ENCODE measurements at places on chromosomes 3 and 15.

DNA sequence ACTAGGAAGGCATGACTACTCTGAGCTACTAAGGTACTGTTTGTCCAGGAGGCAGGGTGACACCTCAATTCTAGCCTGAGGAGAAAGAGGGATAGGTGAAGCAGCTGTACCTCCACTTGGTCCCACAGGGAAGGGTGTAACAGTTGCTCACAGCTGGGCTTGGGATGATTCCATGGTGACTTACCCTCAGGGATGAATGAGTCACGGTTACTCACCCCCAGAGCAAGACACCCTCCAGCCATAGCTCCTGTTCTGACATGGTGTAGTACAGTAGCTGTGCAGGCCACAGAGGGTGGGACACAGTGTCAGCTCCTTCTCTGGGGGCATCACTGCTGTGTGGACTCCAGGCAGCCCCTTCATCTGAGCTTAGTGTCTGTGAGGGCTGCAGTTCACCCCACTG, 868.6 kb upstream of the SEMA6D start:
- DNase-seq = no peak

- no peak for DNase-seq
Observed at GRCh38 chr3:69871868-69872267, 127.7 kb upstream of the SAMMSON start.

DNA sequence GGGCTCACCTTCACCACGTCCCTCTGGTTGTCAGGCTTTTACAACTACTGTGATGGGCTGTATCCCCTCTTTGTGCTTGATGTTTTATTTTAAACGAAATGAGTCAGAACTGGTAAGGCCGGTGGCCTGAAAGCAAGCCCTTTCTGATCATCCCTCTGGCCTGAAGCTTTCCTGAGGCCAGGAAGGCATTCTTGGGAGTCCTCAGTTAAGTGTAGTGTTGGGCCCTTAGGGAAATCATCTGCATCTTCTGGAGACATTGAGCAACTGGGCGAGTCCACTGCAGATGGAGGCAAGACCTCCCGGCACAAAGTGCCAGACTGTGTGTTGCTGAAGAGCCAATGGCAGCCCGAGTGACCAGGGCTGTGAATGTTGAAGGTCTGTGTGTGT, 33.0 kb upstream of the AMOTL2 start:
- no peak for DNase-seq

DNA sequence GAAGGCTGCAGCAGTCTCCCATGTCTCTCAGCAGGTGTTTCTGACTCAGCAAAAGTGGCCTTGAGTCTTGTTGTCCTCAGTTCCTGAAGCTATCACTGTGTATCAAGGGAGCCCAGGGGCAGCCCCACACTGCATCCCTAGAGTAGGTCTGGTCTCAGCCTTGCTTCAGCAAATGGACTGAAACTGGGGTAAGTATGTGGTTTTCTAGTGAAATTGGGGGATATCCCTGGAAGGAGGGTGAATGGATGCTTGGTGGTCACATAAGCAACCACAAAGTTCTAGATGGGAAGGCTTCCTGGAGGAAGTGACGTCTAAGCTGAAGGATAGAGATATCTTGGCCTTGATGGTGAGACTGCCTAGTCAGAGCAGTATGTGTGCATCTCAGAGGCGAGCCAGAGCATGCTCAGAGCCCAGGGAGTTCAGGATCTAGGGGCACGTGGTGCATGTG, 38.4 kb downstream of the TMEM158 start:
- no peak for DNase-seq

DNA sequence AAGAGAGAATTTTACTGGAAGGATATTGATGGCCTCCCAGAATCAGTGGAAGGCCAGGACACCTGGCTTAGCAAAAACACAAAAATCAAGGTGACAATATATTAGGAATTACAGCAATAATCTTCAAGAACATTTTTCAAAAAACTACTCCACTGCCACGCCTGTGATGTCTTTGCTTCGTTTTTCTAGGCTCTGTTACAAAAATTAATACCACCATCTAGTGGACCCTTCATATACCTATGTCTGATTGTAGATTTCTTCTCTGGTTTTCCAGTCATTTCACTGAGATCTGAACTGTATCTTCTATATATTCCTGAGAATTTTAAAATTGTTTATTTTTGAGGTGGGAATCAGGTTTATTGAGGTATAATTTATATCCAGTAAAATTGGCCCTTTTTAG, 5.6 kb upstream of the SLC33A1 start:
- DNase-seq = no peak

- DNase-seq = no peak
Observed at GRCh38 chr3:139292192-139292591, 51.6 kb upstream of the MRPS22 start.

DNA sequence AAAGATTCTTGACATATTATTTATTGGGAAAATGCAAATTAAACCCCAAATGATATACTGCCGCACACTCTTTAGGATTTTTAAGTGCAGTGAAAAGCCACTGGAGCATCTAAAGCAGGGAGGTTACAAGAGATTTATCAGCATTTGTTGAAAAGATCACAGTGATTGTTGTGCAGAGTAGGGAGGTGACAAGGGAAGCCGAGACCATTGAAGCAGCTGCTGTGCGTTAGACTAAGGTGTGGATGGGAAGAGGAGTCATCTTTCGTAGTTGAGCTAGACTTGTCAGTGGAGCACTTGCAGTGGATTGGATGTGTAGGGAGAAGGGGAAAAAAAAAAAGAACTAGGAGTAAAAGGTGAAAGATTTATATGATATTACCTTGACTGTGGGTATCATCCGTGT, 854.6 kb downstream of the NTRK3 start:
- no peak for DNase-seq

GRCh38 chr3:184496933-184497332, 64.7 kb upstream of the EPHB3 start:
- no peak for DNase-seq

GRCh38 chr3:184795522-184796190, 16.3 kb upstream of the VPS8 start:
- DNase-seq = no peak

- DNase-seq = no peak
Observed at GRCh38 chr3:29345516-29346300, 64.8 kb downstream of the RBMS3 start.

GRCh38 chr3:118817748-118818165, 216.9 kb downstream of the IGSF11 start:
- no peak for DNase-seq

DNA sequence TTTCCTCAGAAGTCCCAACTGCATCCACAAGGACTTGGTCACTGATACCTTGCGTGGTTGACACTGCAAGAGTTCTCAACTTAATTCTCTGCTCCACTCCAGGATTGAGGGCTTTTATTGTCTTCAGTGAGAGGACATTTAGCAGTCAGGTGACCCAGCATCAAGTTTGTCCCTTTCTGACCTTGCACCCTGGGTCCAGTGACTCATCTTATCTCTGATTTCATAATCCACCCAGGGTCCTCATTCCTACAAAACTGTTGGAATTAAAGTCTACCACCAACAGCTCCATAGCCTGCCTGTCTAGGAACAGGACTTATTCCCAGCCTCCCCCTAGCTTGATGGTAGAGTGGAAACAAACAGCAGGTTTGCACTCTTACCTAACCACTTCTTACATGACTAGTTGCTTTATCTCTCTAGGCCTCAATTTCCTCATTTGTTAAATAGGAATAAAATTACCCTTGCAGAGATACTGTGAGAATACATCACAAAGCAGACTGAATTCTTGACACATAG, 151.3 kb upstream of the LPP start:
- no peak for DNase-seq

DNA sequence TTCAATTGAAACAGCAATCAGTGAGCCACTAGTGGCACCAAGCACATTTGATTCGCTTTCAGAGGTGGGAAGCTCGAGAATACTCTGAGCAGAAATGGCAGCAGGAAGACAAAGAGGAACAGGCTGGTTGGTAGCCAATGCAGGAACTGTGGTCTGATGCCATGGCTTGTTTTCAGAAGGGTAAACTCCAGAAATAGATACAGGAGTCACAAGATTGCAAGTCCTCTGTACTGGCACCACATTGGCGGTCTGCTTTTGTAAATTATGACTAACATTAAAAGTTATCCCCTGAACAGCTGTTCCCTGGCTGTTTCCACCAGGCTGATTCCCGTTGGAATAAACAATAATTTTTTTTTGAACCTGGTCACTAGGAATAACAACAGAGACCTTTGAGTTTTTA, 35.5 kb downstream of the USF3 start:
- no peak for DNase-seq

DNA sequence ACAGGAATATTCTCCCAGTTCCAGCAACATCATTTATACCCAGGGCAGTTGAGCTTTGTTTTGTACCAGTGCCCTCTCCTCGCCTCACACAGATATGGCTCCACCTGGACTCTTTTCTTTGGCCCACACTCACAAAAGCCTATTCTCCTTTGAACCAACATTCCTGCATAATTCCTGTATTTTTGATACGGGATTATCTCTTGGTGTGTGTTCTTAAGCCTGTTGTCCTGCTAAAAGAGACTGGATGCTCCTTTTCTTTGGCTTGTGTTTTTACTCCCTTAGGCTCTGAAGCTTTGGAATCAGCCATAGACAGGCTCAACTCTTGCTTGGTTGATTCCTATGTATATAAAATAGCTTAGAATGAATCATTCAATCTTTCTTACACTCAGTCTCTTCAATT, 305.4 kb upstream of the SATB1 start:
- DNase-seq = no peak

- no peak for DNase-seq
Observed at GRCh38 chr3:72977060-72977808, 19.4 kb upstream of the PPP4R2 start.

GRCh38 chr15:72758182-72758581, 25.4 kb downstream of the ADPGK start:
- DNase-seq = no peak

- no peak for DNase-seq
Observed at GRCh38 chr3:177405191-177405672, 207.9 kb upstream of the TBL1XR1 start.

GRCh38 chr3:177107461-177108239, 89.6 kb downstream of the TBL1XR1 start:
- no peak for DNase-seq

DNA sequence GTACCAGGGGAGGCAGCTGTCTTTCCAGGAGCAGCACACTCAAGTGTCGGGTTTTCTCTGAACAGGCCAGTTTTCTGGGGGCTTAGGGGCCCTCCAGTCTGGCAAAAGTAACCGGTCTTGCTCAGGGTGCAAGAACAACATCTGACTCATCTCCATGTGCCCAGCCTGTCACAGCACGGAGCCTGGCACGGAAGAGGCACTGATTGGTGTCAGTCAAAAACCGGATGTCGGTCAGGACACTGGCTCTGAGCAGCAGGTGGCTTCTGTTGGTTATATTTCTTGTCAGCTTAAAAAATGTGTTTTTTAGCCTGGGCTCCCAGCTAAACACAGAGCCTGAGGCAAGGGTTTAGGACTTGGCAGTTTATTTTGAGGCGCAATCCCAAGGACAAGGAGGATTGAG, 139.9 kb downstream of the FBLN2 start:
- no peak for DNase-seq

DNA sequence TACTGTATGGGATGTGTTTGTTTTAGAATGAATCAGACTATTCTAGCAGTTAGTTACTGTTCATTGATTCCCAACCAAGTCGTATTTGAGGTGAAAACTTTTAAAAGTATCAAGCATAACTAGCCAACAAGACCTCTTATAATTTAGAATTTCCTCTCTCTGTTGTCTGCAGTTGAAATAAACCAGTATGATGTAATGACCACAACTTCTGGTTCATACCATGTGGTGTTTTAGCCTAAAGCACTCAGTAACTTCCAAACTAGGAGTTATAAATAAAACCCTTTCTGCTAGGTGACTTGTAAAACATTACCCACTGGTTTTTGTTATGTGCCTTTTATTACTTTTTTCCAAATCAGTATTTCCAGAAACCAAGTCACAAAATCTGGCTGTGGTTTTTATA, 19.8 kb upstream of the P2RY12 start:
- DNase-seq = no peak

GRCh38 chr3:54408328-54408727, 286.0 kb downstream of the CACNA2D3 start:
- no peak for DNase-seq

- no peak for DNase-seq
Observed at GRCh38 chr3:27903446-27903845, 181.3 kb upstream of the EOMES start.

DNA sequence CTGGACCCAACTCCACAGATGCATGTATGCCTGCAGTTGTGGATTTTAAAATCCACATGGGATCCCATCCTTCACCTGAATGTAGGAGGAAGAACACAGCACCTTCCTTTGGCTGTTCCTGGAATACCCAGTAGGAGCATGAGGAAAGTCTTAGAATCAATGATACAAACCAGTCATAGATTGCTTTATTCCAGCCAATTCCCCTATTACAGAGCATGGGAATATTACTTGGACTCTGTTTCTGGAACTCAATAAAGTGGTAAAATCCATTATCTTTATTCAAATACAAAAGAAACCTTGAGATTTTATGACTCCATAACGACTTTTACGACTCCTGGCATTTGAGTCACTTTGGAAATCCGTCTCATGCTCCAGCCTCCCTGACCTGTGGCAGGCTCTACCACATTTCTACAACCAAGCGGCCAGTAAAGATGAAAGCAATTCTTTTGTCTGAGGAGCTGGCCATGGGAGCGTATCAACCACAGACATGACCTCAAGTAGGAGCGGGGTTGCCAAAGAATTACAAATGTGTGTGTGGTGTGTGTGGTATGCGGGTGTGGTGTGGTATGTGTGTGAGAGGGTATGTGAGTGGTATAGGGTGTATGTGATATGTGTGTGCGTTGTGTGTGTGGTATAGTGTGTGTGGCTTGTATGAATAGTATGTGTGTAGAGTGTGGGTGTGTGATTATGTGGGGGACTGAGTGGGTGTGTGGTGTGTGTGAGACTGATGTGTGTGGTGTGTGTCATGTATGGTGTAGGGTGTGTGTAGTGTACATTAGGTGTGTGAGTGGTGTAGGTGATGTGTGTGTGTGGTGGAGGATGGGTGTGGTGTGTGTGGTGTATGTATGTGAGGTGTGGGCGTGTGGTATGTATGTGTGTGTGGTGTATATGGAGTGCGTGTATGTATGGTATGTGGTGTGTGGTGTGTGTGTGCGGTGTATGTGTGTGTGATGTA, 40.0 kb downstream of the ARRDC4 start:
- no peak for DNase-seq

DNA sequence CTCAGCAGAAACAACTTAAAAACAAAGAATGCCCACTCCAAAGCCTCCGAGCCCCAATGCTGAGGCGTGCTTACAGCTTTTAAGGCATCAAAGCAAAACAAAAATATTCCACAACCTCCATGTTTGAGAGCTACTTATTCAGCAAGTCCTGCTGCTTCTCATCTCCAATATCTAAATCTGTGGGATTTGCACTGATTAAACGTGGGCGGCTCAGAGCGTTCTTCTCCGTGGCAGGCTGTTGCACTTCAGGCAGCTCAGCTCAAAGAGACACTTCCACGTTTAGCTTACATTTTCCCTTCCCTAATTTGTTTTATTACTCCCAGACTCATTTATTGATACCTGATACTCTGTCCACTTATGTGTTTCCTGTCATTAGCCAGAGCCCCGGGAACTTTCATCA, 282.6 kb upstream of the MCTP2 start:
- no peak for DNase-seq

- DNase-seq = no peak
Observed at GRCh38 chr3:197595470-197596185, 39.9 kb upstream of the BDH1 start.
